Endothelial cell (in vitro differentiated cells): ENCODE measurements at places on chromosomes 12 and 14. TPM values are rescaled to one million over a fixed set of nuclear protein-coding genes. Genes with fewer than 3 reads are reported as not detected.

Gene KCNH5
- 0.13 TPM for total RNA-seq

- no peak for DNase-seq
Measured at GRCh38 chr14:88318406-88318805, 4.7 kb downstream of the KCNK10 start.

Gene HPD
- not detected for total RNA-seq

DNA sequence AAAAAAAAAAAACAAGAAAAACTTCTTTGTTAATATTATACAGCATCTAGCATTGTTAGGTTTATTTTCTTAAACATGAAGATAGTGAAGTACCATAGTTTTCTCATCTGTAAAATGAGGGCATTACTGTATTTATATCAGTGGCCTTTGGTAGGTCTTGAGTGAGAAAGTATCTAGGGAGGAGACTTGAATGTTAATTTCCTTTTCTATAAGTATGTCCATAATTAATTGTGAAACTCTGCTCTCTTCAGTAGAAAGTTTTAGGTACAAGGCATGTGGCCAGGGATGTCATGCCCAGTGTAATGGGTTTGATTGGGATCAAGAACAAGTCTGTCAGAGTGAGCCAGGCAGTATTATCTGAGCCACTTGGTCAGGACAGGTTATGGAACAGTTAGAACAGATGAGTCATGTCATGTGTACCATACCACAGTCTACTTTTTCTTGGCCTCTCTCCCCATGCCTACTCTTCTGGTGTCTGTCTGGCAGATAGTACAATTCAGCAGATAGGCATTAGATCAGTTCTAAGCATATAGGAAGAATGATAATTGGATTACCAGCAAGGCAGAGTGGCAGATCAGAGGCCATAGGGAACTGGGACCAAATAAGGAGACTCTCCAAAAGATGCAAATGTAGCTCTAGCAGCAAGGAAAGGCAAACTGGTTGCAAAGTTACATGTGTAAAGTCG lies 30.4 kb downstream of the FBXO34 start:
- DNase-seq: no peak

GRCh38 chr12:97200181-97200580 lies 262.4 kb upstream of the RMST start:
- no peak for DNase-seq

- DNase-seq: no peak
Measured at GRCh38 chr12:111401167-111401605, 4.5 kb upstream of the SH2B3 start.

Gene SAMD15
- total RNA-seq: 1.7 TPM

Gene EIF2S3B
- 7.6 TPM for total RNA-seq

GRCh38 chr14:79378020-79378419 lies 833.3 kb downstream of the DIO2 start:
- no peak for DNase-seq

GRCh38 chr14:71652368-71652767 lies 279.9 kb upstream of the RGS6 start:
- no peak for DNase-seq

Gene SNRPF
- total RNA-seq: 28.3 TPM

Gene KRT72
- total RNA-seq: 0.28 TPM

GRCh38 chr12:123979566-123979965 lies 6.6 kb downstream of the ZNF664 start:
- DNase-seq: no peak

DNA sequence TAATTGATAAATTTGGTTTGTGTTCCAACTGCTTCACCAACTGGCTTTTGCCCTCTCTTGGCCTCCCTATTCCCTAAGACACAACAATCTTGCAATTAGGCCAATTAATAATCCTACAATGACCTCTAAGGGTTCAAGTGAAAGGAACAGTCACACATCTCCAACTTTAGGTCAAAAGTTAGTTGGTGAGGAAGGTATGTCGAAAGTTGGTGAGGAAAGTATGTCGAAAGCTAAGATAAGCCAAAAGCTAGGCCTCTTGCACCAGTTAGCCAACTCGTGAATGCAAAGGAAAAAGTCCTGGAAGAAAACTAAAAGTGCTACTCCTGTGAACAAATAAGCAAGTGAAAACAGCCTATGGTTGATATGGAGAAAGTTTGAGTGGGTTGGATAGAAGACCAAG lies 32.6 kb downstream of the EGLN3 start:
- no peak for DNase-seq

Gene RPL10L
- total RNA-seq: not detected

GRCh38 chr12:129559776-129560175 lies 344.0 kb downstream of the TMEM132D start:
- no peak for DNase-seq

DNA sequence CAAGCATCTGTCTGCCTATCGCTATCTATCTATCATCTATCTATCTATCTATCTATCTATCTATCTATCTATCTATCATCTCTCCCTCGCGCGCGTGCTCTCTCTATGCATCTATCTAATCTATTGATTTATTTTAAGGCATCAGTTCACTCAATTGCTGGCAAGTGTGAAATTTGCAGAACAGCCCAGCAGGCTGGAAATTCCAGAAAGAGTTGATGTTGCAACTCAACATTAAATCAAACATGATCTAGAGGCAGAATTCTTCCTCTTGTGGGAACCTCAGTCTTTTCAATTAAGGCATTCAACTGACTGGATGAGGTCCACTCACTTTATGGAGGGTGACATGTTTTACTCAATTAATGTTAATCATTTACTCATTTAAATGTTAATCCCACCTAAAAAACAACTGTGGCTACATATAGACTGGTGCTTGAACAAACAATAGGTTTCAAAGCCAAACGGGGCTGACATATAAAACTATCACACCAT lies 1210.8 kb downstream of the GALC start:
- DNase-seq: no peak

DNA sequence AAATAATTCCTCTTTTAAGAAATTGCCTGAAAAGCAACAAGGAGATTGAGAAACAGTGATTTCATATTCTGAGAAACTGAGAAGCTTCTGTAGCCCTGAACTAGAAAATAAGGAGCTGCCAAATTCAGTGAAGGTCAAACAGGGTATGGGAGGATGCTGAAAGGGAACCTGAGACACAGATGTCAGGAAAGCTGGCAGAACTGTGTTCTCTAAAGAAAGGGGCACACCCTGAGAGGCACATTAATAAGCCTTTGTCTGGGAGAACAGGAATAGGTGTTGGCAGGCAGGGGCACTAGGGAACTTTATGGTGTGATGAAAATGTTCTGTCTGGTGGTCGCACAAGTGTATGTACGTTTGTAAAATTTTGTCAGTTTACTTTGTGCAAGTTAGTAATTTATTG lies 29.6 kb downstream of the VRK1 start:
- DNase-seq: no peak

DNA sequence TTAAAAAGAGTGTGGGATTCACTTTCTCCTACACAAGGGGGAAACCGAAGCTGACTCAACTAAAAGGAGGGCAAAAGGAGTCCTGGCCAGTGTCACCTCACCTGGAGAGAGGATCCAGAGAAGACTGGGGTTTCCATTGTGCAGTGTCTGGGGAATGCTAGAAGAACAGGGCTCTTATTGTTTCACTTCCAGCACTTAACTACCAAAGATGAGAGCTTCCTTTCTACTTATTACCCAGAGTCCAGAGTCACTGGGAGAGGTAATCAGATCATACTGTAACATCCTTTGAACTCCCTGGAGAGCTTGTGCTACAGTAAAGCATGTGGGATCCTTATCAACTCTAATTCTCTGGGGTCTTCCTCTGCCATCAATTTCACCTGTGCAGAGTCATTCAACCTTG lies 148.4 kb upstream of the BCL2L14 start:
- DNase-seq: no peak

DNA sequence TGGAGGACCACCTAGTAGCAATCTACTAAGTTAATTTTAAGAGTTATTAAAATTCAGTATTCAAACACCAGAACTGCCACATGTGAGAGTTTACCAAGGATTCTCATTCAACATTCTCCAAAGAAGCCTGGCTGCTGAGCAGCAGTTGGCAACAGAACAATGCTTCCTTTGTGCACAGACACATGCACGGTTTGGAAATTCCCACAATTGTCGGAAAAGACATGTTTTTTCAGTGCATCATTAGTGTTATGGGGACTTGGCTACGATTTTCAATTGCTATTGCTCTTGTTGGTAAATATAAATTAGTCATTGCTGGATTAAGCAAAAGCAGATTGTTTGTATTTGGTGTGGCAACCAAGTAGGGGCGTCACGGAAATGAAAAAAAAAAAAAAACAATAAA lies 22.2 kb downstream of the ST8SIA1 start:
- DNase-seq: no peak

Gene CMKLR1
- 0.51 TPM for total RNA-seq

DNA sequence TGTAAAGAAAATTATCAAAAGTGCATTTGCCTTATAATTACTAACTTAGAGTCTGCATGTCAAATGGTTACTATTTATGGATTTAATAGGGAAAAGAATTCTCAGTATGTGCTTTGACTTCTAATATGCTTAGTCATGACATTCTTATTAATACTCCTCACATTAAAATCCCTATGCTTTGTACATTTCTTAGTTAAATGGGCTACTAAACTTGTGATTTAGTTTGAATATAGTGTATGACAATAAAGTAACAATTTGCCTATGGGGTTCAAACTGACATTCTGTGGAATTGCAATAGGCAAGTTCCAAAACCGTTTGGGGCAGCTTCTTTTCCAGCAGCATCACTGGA lies 361.9 kb upstream of the TMTC1 start:
- DNase-seq: no peak

DNA sequence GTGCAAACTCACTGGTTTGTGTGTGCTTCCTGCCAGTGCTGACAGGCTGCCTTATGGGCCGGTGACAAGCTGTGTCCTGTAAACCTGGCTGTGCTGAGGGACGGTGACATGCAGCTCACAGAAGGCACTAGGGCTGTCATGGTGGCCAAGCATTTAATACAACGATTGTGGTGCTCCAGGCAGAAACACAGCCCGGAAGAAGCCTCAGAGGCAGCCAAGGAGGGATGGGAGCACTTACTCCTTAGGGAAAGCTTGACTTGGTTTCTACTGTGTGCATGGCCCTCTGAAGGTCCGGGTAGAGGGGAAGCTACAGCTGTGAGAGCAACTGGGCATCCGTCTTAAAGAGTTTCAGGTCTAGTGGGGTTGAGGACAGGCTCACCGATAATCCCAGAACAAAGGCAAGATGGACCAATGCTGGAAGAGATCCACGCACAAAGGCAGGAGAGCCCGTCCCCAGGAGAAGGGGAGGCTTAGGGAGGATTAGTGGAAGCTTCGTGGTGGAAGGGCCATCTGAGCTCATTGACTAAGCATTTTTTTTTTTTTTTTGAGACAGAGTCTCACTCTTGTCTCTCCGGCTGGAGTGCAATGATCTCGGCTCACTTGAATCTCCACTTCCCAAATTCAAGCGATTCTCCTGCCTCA lies 10.7 kb upstream of the MCRS1 start:
- DNase-seq: no peak

- DNase-seq: no peak
Measured at GRCh38 chr12:7058163-7058845, 2.2 kb upstream of the C1S start.

Gene SSPN
- total RNA-seq: 2.7 TPM

Gene CATSPERB
- not detected for total RNA-seq

- DNase-seq: no peak
Measured at GRCh38 chr14:59751578-59751977, 119.0 kb downstream of the RTN1 start.

DNA sequence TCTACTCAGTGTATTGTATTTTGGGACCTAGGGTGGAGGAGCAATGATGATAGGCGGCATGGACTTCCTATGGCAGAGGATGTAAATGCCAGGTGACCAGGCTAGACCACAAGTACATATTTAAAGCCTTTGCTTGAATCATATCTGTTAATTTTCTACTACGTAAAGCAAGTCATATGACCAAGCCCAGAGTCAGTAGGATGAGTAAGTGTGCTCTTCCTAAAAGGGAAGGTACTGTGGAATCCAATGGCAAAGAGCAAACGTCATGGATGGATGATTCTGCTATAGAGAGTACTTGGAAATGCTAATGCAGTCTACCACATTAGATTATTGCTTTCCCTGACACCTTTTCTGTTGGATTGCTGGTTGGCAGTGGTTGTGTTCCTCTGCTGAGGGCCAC lies 16.8 kb downstream of the GPATCH2L start:
- no peak for DNase-seq
